NCI-H1417 treated with DMSO at 0.1 percent for 48 hours (cell line): ENCODE measurements at places on chromosomes 5 and 9.

- DNase-seq: no peak
Observed at GRCh38 chr5:13252699-13253098, 691.8 kb downstream of the DNAH5 start.

GRCh38 chr9:126752881-126753670 is 51.8 kb upstream of the ZBTB43 start:
- no peak for DNase-seq

DNA sequence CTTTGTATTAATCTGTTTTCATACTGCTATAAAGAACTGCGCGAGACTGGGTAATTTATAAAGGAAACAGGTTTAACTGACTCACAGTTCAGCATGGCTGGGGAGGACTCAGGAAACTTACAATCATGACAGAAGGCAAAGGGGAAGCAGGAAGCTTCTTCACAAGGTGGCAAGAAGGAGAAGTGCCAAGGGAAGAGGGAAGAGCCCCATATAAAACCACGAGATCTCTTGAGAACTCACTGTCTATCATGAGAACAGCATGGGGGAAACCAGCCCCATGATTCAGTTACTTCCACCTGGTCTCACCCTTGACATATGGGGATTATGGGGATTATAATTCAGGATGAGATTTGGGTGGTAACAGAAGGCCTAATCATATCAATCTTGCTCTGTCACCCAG is 60.9 kb upstream of the CHD1 start:
- no peak for DNase-seq

DNA sequence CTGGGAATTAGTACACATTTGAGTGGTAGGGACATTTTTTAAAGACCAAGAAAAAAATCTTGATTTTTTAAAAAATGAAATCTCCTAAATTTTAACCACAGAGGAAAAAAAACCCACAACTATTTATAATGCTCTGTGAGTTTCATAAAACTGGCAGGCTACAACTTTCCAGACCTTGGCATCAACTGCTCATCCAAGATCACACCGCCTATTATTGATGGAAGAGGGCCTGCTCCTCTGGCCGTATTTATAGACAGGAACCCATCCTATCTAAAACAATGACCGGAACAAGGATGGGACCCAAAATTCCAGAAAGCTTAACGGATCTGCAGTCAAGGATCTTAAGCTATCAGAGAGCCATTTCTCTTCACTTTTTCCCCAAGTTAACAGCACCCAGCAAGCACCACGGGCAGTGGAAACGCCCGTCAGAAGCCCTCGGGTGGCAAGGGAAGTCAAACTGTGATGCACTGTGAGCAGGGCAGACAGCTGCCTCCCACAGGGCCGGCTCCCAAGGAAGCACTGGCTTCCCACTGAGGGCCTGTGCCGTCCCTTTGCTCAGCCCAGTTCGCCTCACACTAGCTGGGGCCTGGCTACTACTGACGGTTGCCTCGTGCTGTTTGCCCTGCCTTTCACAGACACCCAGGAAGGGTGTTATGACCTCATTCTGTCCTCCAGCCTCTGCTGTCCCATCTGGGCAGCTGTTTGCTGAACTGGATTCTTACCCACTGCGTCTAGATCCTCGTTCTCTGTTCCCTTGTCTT is 62.8 kb downstream of the CDC14B start:
- no peak for DNase-seq

- DNase-seq: no peak
Observed at GRCh38 chr5:142819825-142820224, 49.6 kb downstream of the ARHGAP26 start.

- DNase-seq: no peak
Observed at GRCh38 chr9:135209136-135209535, 121.7 kb downstream of the OLFM1 start.

DNA sequence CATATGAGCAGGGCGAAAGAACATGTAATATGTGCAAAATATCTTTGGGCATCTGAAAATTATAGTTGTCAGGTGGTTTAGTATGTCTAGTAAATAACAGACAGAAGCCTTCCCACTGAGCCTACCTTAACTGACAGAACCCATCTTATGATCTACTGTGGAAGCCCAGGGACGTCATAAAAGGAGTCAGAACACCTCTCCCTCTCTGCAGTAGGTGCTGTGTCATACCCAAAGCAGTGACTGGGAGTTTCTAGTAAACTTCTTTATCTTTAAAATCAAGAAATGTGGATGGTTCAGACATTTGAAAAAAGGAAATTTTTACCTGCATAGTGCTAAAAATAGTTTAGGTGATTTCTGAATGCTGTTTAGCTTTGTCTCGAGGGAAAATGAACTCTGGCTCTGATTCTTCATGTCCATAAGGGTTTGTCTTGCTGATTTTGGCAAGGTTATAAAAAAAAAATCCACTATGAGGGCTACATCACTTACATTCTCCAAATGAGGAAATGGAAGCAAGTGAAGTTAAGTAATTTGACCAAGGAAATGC is 104.0 kb downstream of the NUDT12 start:
- DNase-seq: no peak

DNA sequence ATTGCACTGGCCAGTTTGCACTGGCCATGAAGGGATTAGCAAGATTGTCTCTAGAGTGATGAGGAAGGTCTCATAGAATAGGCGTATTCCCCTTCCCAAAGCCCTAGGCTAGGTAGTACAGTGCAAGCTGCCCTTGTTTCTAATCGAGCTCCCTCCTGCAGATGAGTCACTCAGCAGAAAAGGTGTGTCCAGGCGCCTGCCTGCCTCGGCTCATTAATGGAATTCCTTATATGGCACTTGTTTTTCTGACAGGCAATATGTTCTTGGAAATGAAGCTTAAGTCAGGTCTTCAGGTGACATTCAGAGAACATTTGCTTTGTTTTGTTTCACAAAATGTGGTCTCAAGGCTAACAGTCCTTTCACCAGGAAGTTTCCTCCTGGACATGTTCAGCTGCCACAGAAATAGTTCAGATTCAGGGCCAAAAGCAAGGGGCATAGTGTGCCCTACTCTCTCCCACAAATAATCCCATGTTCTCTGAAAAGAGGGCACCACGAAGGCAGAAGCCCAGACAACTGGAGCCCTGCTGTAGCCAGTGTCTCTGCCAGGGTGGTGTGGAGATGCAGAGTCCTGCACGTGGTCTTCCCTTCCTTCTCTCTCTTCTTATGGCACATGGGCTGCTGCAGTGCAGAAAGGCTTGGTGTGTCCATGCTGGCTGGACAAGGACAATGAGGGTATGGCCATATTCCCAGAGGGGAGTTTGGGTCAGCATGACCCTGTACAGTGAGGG is 281.1 kb upstream of the MAP3K1 start:
- no peak for DNase-seq

DNA sequence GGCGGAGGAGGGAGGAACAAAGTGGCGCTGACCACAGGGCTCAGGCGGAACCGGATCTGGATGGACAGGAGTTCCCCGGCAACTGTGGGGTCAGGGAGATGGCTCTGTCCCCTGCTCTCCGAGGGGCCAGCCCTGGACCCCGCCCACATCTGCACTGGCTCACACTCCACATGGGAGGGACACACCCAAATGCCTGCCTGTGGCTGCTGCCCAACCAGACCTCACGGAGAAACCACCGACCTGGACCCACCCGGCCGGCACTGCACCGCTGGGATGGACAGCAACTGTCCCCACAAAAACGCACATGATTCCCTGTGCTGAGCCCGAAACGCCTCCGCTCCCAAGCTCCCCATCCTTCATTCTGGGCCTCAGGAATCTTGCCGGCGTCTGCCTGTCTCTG is 4.8 kb downstream of the CCDC187 start:
- no peak for DNase-seq

DNA sequence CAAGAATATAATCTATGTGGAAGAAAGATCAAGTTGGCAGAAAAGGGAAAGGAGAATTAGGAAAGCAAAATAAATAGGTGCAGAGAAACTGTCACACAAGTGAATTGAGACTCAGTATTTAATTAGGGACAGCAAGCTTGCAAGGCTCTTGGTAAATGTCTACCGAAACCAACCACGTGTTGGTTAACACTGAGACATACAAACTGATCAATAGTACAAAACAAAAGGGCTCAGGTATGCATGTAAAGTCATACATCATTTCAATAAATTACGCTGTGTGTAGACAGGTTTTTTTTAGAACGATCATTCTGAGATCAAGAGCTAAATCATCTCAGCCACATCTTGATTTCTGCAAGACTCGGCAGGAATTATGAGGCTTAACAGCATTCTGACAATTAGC is 225.4 kb downstream of the EBF1 start:
- no peak for DNase-seq

DNA sequence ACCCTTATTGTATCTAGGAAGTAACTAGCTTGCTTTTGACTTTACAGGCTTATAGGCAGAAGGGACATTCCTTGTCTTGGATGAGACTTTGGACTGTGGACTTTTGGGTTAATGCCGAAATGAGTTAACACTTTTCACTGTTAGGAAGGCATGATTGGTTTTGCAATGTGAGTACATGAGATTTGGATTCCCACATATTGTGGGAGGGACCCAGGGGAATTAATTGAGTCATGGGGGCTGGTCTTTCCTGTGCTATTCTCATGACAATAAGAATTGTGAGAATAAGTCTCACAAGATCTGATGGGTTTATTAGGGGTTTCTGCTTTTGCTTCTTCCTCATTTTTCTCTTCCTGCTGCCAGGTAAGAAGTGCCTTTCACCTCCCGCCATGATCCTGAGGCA is 417.5 kb downstream of the HINT1 start:
- DNase-seq: no peak

- no peak for DNase-seq
Observed at GRCh38 chr9:129504404-129504803, 116.5 kb downstream of the C9orf50 start.

- DNase-seq: no peak
Observed at GRCh38 chr5:157665467-157666070, 5.8 kb upstream of the C5orf52 start.

DNA sequence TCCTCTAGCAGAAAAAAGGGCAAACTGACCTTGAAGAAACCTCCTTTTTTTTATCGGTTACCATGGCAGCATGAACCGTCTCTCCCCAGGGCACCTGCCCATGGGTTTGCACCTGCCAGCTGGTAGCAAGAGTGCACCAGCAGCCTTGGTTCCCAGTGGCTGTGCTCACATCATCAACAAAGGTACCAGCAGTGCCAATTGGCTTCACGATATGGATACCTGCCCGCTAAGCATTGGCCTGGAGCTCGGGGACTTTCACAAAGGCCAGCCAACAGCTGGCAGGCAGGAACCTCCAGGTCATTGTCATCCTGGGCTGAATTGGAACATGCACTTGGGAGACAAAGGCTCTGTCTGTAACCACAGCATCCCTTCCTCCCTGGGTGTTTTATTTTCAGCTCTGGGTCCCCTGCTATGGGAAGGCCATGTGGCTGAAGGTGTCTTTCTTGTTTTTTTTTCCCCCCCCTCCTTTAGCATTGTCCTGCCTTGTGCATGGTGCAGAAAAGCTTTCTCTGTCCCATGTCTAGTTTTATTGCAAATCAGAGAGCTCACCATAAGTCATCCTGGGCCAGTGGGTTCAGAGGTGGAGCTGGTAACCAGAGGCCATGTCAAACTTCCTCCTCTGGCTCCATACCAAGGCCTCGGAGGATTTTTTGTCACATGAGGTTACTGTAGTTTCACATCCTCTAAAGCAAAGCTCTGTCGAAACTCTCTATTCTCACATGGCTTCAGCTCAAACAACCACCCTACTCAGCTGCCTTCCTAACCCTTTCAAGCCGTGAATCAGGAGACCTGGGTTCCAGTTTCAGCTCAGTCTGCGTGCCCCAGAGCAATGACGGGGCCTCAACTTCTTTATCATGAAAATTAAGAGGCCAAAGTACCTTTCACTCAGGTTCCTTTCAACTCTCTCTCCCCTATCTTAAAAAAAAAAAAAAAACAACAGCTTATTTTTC is 145.5 kb upstream of the MAP3K1 start:
- DNase-seq: no peak

- no peak for DNase-seq
Observed at GRCh38 chr5:132684491-132684890, 10.7 kb downstream of the IL4 start.

DNA sequence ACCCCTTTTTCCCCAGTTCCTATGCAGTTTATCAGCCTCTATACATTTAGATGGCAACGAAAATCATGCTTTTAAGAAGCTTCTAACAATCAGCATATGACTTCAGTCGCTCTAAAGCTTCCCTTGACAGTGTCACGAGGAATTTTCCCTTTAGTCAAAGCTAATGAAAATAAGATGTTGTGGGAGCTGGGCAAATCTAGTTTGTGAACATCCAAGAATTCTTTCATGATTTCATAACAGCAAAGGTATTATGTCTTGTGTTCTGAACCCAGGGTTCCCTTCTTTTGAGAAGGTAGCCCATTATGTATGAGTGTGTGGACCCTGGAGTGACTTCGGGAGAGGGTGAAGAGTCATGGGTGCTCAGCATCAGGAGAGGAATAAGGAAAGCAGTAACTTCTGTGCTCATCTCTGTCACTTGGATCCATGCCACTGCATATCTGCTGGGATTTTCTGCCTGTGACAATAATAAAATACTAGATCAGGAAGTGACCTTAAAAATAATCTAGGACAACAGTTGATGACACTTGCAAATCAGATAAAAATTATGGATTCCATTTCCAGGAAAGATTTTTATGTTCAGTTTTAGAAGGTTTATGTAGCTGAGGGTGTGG is 102.4 kb downstream of the PCSK1 start:
- DNase-seq: no peak

- no peak for DNase-seq
Observed at GRCh38 chr9:91029650-91030361, 228.2 kb downstream of the SYK start.

- DNase-seq: no peak
Observed at GRCh38 chr9:110208031-110208430, at the start of gene C9orf152. Gene C9orf152 (minus strand): TSS chr9:110208159. CDS start chr9:110207579, 580 bp downstream.

DNA sequence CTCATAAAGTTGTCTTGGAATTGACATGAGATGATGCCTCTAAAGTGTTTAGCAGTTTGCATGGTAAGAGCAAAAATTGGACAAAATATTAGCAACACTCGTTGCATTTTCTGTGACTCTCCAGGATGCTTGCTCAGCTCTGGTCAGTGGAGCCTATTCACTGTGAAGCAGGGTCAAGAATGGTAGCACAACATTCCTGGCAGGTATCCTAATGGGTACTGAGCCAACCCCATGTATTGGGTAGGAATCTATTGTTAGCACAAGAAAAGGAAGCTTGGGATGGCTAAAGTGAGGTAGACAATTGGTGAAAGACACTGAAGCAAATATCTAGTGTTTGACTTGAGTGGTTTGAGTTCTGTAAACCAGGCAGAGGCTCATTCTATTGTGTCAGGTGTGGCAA is 10.4 kb upstream of the ACTBL2 start:
- DNase-seq: no peak

GRCh38 chr9:88807426-88807825 is 183.8 kb upstream of the S1PR3 start:
- DNase-seq: no peak

GRCh38 chr5:124606093-124606492 is 140.3 kb downstream of the ZNF608 start:
- DNase-seq: no peak
